ENCODE measurements at places on chromosomes 5 and 9.

DNA sequence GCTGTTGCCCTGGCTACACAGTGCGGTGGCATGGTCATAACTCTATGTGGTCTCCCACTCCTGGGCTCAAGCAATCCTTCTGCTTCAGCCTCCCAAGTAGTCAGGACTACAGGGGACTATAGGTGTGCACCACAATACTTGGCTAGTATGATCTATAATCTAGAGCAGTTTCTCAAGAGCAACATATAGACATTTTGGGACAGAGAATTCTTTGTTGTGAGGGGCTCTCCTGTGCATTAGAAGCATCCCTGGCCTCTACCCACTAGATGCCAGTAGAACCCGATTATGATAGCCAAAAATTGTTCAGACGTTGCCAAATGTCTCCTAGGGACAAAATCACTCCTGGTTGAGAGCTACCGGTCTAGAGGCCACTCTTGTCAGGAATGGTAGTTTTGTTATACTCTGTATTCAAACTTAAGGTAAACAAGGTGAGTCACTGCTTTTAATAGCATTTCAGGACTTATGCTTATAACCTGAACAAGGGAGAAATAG, 7.2 kb downstream of the ANKHD1 start:
- no peak for DNase-seq

DNA sequence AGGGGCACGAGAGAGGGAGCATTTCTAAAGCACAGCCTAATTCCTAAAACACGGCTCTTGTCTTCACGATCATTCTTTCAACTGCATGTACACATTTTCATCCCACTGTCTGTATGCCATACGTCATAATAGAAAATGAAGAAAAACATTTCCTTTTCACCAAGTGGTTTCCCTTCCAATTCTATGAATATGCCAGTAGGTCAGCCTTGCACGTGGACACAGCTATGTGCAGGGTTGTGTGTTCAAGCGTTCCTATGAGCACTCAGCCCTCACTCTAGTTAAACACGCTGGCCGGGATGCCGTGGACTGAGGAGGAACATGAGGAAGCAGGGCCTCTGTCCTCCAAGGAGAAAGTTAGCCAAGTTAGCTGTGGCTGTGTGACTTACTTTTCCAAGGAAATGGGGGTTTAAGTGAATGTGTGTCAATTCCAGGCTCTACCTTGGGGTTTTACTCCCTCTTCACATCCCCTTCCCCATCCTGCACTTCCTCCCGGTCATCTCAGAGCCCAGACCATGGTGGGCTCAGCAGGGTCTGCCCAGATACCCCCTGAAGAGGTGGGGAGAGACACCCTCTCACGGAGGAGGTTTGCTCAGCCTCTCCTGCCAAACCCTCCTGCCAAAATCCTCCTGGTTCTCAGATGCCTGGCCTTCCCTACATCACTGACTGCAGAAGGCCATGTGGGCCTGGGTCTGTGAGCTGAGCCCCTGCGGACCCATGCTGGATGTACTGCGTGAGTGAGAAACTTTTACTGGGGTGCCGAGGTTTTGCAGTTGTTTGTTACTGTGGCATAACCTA, 230.6 kb downstream of the FSTL4 start:
- DNase-seq = no peak

DNA sequence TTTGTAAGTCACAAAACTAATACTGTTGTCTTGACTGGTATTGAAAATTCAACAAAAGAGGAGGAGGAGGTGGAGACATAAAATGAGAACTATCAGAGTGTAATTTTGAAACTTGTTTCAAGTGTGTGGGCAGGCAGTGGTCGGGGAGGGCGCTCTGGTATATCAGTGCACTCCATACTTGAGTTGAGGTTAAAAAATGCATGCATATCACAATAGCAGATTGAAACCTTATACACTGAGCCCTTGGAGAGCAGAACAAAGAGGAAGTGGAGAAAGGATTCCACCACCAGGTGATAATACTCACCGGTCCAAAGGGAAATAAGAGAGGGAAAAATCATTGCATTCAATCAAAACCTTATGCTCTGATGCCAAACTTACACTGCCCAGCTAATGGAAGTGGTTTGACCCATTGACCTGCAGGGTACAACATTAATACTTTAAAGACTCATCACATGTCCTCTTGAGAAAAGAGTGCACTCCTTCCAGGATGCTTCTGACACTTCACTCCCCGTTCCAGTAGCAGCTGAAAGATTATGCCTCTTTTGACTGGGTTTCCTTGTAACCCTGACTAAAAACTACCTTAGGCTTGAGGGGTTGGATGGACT, 79.5 kb upstream of the FAM169A start:
- no peak for DNase-seq

GRCh38 chr9:33988219-33988890, 60.3 kb downstream of the UBAP2 start:
- no peak for DNase-seq

GRCh38 chr9:134568116-134568515, 73.5 kb upstream of the COL5A1 start:
- no peak for DNase-seq

DNA sequence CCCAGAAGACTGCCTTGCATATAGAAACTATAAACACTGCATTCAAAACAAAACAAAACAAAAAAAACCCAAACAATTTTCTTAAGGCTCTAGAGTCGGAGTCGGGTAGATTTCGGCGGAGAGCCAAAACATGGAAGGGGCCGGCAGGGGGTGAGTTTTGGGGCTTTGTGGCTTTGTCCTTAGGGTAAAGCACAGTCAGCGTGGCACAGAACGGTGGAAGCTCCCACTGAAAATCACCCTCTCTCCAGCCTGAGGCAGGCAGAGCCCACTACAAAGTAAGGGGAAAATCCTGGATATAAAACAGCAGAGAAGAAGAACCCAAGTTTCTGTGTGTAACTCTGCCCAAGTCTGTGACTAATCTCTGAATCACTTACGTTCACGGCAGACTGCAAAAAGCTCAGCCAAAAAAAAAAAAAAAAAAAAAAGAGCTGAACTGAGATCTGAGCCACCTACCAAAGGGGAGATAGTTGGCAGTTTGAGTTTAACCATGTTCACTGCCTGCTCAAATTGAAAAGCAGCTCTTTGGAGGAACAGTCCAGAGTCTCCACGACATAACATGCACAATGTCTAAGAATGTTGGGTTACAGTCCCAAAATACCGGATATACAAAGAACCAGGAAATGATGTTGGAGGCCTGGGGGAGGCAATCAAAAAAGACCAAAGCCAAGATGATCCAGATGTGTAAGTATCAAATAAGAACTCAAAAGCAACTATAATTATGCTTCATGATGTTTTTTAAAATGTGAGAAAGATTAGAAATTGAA, 26.6 kb upstream of the OR2K2 start:
- DNase-seq = no peak

GRCh38 chr9:105341434-105342146, 97.1 kb downstream of the SLC44A1 start:
- DNase-seq = no peak

DNA sequence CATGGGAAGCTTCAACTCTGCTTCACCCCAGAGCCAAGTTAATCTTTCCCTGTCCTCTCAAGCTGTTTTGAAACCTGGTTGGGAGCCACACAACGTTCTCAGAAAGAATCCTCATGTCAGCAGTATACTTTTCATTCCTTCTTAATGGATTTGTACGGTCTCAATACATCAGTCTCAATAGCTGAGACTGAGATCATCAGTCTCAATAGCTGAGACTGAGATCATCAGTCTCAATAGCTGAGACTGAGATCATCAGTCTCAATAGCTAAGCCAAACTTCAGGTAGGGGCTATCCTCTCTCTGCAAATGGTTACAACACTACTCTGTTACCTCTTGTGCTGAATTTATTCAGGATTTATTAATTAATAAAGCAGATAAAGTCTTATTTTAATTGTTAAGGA, 1317.4 kb upstream of the CDH9 start:
- DNase-seq = no peak

- DNase-seq = no peak
Observed at GRCh38 chr5:43515678-43516048, 715 bp upstream of the C5orf34 start.

DNA sequence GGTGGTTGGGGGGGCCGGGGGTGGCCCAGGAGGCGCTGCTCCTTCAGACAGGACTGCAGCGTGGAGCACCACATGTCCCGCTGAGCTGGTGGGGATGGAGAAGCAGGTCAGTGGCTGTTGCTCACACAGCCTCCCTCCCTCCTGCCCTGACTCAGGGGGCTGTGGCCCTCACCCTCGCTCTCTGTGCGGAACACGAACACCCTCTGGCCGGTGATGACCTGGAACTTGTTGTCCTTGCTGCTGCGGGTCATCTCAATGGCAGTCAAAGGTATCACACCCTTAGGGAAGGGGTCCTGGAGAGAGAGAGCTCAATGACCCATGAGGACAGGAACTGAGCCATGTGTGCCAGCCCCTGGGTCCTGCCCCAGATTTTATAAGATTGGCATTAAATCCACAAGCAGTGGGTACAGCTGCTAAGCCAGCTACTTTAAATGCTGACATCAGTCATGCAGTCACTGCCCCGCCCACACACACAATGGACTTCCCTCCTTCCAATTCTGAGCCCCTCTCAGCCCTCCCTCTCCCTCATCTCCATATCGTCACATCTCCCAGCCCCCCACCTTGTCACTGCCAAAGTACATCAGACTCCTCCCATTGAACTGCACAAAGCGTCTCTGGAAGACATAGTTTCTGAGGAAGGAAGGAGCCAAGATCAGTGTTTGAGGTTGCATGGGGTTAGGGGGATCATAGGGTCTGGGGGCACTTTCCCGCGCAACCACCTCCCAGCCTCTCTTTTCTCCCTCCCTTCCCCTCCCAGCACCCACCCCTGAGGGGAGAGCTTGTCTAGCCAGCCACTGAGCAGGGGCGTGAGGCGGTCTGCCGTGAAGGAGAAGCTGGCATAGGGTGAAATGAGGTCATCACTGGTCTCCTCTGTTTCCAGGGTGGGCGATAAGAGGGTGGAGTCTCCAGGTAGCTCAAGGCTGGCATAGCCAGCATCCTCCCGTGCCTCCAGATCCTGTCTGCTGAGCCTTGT, 8.9 kb downstream of the ARAP3 start:
- DNase-seq = no peak

- no peak for DNase-seq
Observed at GRCh38 chr5:55220433-55221185, 6.5 kb downstream of the MCIDAS start.

- no peak for DNase-seq
Observed at GRCh38 chr5:125451622-125452021, 705.2 kb upstream of the ZNF608 start.

DNA sequence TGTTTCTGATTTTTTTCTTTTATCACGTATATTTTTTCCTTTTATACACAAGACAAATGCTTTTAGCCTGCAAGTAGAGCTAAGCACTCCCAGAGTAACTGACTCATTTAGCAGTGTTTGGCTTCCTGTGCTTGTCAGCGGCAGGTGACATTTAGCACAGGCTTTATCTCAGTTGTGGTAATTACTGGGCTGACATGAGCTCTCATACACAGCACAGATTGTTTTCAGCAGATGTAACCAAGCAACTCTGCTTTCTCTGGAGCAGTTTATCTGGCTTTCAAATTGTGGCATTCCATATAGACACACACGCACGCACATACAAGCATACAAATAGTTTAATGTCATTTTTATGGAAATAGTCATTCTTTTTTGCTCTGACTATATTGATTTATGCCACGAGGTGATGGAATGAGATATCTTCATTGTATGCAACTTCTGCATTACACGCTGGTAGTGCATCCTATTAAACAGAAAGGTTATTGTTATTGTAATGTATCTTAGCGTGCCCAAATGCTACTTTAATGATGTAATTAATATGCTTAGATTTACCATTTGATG, 379.0 kb upstream of the GRAMD2B start:
- DNase-seq = no peak

GRCh38 chr5:112848116-112848811, 12.8 kb upstream of the SRP19 start:
- DNase-seq = no peak

DNA sequence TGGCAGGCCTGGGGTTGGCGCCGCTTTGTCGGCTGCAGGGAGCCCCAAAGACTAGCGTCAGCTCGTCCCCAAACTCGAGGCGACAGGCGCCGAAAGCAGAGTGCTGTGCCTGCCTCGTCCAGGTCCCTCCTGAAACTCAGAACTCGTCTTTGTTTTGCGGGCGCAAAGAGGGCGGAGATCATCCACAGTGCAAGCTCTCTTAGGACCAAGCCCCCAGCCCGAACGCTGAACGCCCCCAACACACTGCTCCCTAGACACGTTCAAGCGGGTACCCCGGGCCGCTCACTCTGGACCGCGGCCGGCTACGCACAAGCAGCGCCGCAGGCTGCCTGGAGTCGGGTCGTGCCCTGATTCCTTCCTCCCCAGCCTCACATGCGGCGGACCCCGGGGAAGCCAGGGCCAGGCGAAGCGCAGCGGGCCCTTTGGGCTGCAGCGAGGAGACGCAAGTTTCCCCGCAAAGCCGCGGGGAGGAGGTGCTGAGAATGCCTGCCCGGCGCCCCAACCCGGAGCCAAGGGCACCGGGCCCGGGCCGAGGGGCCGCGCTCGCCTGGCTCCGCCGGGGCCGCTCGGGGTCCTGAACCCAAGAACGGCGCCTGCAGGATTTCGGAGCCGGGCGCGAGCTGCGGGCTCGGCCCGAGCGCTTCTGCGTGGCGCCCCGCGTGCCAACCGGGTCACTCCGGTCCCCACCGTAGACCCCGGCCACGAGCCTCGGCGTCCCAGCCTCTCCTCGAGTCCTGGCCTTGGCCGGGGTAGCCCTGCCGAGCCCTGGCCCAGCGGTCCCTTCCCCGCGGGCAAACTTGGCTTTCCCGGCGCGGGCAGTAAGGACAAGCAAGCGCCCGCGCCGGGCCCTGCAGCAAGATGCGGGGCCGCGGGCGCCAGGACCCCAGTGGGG, 738 bp downstream of the FSTL4 start:
- no peak for DNase-seq

DNA sequence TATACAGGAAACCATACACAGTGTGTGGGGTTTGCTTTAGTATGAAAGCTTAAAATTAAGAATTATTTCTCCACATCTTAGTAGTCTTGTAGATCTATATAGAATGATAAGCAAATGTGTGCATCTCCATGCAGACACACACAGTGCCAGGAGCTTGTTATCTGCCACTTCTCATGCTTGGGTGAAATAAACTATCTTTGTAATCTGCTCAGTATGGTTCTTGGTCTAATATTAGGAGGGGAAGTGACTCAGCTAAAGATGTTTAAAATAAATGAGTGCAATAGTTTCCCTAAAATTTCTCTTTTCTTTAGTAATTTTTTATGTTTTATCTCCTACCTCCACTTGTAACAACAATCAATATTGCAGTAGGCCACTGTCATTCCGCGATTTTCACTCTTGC, 689.6 kb downstream of the TAF11L14 start:
- DNase-seq = no peak

DNA sequence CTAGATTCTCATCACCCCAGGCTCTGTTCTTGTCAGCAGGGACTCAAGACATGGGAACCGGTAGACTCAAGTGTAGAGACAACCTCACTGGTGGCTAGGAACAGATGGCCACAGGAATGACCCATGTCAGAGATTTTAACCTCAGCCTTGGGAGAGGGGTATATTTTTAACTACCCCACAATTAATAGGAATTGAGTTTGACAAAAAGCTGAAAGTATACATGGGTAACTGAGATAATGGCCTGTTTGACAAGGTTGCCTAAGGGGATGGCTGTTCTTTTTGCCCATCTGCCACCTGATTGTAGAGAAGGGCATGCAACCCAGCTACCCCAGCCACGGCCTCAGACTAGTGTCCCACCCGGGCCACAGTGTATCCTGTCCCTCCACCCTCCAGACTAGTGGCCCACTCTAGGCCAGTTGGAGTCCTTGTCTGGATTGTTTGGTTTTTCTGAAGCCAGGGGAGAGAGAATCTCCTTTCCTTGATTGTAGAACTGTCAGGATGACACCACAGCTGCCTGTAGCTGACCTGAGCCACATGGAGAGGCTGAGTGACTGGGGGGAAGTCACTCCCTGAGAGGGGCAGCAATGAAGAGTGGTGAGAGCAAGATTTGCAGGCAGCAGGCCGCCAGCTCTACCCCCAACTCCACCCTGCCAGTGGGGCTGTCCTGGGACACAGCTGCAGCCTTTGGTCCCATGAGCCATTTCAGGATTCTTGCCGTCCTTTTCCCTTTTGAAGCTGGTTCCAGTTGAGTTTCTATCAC, 14.6 kb upstream of the ANGPTL2 start:
- DNase-seq = no peak

Measured in stimulated activated CD8-positive, alpha-beta memory T cell treated with anti-CD3 and anti-CD28 coated beads, Interleukin-12 subunit alpha, Interleukin-12 subunit beta, amount 100 ng/mL, for 1 hour (primary cell).